ENCODE measurements at places on chromosomes 2 and 18.
A peak's percentile ranks its signal among the peaks of the same experiment; 100 is the strongest.

- no peak for DNase-seq
Observed at GRCh38 chr2:220071696-220072095, 444.3 kb downstream of the SLC4A3 start.

- no peak for DNase-seq
Observed at GRCh38 chr18:12779043-12779442, 76.2 kb downstream of the PSMG2 start.

DNA sequence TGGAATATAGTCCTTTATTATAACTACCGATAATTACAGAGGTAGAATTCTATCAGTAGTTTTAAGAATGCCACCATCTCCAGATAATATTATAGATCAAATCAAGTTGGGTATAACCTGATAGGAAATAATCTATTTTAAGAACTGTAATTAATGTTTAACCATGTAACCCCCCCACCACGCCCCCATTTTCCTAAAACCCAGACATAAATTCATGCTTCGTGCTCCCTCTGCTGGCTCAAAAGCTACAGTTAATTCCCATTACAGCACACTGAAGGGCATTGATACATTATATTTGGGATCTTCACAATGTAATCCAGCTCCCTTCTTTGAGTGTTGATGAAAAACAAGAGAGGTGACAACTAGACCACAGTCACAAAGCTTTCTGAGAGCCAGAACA, 228.0 kb upstream of the SMAD7 start:
- peak; percentile 25 for DNase-seq

GRCh38 chr18:10038268-10038667, 124.5 kb downstream of the VAPA start:
- DNase-seq = no peak

- DNase-seq = no peak
Observed at GRCh38 chr2:12807907-12808810, 91.4 kb downstream of the TRIB2 start.

DNA sequence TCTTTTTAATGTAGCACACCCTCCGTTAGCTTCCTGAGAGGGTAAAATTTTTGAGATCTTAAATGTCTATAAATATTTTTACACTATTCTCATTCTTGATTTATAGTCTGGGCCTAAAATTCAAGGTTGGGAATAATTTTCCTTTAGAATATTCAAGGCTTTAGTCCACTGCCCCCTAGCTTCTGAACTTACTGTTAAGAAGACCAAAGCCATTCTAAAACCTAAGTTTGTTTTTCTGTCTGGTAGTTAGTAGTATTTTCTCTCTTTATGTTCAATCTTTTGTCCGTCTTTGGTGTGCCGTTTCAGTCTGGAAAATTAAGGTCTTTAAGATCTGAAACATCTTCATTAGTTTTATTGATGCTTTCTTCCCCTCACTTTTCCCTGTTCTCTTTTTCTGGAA, 14.5 kb downstream of the OSBPL6 start:
- DNase-seq = peak; percentile 22

DNA sequence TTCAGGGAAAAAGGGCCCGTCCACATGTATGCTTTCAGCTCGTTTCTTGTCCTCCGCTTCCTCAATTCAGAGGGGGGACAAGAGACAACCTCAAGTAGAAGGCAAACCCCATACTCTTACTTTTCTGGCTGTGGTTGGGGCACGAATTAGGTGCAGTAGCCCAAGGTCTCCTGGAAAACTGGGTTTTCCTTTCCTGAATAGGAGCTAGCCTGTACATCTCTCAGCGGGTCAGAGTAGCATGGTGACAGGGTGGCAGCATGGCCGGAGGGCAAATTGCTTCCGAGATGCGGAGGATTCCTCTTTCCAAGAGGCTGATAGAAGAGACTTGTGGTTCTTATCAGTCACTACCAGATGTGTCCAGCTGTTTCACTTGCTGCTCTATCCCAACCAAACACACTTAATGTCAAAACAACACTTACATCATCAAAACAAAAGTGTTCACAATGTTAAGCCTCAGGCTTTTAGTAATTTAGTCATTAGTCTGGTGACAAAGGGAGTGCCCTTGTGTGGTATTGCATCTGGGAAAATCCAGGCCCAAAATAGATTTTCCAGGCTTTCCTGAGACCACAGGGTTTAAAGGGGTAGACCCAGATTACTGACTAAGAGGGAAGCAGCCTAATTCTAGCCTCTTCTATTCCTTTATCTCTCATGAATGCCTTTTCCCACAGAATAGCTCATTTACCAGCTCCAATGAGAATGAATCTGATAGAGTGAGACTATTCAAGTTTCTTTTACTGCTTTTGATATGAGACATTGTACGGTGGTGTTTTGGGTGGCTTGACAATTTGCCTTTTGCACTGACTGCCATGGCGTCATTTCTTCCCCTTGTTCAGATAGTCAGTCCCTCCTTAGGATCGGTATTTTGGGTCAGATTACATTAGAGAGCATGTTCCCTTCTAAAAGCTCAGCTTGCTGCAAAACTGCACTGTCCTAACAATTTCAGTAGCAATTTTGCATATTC, 162.0 kb downstream of the LTBP1 start:
- DNase-seq = no peak

GRCh38 chr2:191374366-191374765, 129.2 kb downstream of the MYO1B start:
- DNase-seq = no peak

DNA sequence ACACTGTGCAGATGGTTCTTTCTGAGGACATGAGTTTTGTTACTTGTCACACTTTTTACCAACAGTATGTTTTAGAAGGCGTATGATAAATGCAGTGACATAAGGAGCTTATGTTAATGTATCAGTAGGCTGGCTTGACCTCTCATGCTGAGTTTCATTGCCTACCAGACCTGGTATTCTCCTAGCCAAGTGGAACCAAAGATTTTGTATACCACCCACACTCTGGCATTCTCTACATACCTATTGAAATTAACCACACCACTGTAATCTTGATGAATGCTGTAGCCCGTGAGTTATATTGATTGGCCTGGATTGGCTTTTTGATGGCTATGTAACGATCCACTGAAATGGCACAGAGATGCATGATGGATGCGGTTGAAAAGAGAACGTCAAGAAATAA, 11.4 kb downstream of the HTR2B start:
- DNase-seq = peak; percentile 56

- DNase-seq = no peak
Observed at GRCh38 chr2:112644933-112645309, 818 bp upstream of the SLC20A1 start.

- no peak for DNase-seq
Observed at GRCh38 chr18:26556573-26556972, 8.2 kb upstream of the KCTD1 start.

DNA sequence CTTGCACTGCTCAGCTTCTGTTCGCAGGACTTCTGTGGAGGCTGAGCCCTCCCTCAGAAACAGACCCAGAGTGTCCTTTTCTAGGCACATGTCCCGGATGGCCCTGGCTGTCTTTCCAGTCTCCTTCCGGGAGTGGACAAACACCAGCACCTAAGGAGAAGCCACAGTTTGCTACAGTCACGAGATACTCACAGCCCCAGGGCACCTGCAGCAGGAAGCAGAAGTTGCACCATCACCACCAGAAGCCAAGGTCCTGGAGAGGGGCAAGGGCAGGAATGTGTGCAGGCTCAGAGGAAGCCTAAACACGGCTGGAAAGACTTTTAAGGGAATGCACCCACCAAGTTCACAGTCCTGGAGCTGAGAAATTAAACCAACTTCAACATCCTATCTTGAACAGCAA, 13.6 kb downstream of the SNRNP200 start:
- no peak for DNase-seq

GRCh38 chr18:39149211-39149806, 1583.7 kb upstream of the CELF4 start:
- peak; percentile 66 for DNase-seq

DNA sequence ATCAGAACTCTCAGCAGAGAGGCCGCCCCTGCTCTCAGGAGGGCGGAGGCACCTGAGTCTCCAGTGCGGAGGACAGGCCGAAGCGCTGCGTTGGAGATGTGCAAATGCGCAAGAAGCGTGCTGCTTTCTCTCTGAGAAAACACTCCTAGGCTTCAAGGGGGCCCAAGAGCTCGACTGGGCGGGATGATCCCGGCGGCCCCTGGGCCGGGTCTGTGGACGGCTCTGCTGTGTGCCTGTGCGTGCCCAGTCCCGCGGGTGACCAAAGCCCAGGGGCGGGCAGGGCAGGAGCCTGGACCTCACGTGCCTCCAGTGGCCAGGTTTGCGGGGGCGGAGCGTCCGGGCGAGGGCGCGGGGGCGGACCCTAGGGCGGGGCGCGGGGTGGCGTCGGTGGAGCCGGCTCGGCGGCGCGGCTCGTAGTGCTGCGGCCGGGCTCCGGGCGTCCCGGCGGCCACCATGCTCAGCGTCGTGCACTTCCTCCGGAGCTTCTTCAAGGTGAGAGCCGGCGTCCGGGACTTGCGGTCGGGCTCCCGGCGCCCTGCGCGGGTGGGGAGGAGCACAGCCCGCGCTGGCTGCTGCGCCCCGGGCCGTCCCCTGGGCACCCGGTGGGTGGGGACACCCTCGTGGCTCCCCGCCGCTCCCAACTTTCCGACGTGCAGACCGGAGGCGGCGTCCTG, at the start of gene ARHGEF4:
ARHGEF4 (plus strand) TSS at position 414 of the 674 bp plus-strand sequence; CDS start at position 454, 40 bp downstream.
- DNase-seq = peak; percentile 83

- peak; percentile 31 for DNase-seq
Observed at GRCh38 chr18:11951390-11951851, 29.9 kb upstream of the IMPA2 start.

- no peak for DNase-seq
Observed at GRCh38 chr2:200767111-200767885, 44.4 kb upstream of the BZW1 start.

Data from GM23338 (cell line).